ENCODE measurements at places on chromosomes 3 and 15. TPM values are rescaled to one million over a fixed set of nuclear protein-coding genes. Genes with fewer than 3 reads are reported as not detected.
A peak's percentile ranks its signal among the peaks of the same experiment; 100 is the strongest.

H1-8 gene
- not detected for total RNA-seq

TPRG1 gene
- total RNA-seq: under 0.01 TPM

ADAMTS17 gene
- total RNA-seq: 0.40 TPM

GRCh38 chr3:52393131-52393807 is 51.6 kb downstream of the SEMA3G start:
- DNase-seq: no peak

DNA sequence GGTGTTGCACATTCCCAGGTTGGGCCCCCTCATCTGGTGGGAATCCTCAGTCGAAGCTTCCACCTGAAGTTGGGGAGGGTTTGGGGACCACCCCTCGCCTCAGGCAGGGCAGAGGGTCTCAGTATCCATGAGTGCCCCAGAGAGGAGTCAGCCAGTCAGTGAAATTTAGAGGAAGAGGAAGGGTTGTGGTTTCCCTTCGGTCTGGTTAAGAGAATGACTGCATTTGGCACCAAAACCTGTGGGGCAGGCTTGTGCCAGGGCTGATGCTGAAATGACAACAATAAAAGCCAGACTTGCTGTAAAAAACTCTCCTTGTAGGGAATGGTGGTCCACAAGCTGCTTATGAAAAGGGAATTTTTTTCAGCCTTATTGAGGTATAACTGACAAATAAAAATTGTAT is 22.6 kb downstream of the LMCD1 start:
- peak; percentile 63 for DNase-seq

DNA sequence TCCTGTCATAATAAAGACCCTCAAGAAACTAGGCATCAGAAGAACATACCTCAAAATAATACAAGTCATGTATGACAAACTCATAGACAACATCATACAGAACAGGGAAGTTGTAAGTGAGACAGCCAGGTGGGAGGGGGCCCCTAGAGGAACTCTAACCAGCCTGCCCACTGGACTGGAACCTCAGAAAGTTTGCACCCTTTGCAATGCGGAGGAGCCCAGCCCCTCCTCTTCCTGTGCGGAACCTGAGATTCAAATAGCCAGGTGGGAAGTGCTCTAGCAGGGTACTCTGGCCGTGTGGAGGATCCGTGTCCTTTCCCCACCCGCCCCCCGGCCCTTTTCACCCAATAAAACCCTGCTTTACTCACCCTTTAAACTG is 387.0 kb upstream of the CBLB start:
- DNase-seq: no peak

DNA sequence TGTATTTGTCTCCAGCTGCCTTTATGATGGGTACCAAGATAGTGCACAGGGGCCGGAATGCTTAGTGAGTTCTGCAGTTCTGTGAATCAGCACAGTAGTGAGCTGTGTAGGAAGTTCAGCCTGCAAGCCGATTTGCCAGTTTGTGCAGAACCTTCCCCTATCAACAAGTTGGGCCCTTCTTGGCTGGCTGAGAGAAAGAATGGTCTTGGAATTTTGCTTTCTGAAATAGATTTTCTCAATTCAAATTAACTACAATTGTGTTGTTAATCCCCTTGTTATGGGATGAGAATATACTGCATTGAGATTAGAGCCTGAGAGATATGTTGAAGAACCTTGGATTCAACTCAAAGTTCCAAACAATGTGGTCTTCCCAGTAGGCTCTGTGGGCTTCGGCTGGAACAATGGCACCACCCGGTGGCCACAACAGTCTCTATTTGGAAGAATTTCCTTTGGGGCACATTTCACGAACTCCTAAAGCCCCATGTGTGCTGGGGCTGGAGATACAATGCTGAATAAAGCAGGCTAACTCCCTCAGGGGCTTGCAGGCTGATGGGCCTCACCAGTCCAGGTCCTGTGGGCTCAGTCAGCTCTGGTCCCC is 59.1 kb downstream of the TRIM42 start:
- DNase-seq: peak; percentile 38

DNA sequence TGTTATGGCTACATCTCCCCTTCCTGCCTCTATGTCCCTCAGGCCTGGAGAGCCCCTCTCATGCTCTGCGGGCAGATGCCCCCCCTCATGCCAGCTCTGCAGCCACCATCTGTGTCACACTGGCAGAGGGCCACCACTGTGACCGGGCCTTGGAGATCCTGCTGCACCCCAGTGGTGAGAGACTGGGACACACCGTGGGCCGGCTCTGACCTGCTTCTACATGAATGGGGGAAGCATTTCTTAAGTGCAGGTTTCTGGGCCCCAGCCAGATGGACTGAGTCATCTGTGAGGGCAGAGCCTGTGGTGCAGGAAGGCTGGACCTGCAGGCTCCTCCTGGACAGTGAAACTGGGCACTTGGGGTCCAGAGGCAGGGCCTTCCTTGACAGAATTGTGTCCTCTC is 4.8 kb downstream of the VWA5B2 start:
- DNase-seq: no peak

GRCh38 chr15:88878720-88879184 is 16.6 kb downstream of the HAPLN3 start:
- peak; percentile 66 for DNase-seq

DNA sequence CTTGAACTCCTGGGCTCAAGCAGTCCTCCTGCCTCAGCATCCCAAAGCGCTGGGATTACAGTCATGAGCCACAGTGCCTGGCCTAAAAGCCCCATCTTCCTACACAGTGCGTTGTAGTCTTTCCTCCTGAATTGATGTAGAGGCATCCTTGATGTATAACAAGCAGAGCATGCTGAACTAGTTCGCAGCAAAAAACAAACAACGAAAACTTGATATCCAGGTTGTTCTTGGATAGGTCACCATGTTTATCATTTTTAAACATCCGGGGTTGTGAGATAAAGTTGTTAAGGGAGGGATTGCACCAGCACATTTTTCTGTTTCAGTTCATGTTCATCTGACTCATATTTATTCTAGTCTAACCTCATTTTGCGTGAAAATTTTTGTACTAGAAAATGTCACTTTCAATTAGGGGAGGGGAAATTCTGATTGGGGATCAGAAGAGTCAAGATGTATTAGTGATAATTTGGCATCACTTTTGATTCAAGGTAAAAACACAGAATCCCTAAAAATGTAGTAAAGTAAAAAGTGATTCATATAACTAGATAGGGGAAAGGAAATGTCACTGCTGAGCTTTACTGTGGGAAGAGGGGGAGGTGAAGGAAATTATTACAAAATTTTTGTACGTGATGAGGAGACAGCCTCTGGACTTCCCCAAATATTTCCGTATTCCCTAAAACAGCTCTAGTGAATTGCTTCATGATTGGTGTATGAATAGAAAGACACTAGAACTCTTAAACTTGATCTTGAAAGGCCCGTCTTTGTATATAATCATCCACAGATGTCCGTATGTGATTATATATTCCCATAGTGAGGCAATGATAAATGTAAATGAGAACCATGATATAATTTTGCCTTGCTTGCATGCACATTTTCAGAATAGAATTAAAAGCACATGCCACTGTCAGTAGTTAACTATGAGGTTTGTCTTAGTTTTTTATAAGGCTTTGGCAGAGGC is 22.9 kb downstream of the RAB8B start:
- DNase-seq: peak; percentile 43
